Smooth muscle cell of the umbilical artery (primary cell): ENCODE measurements at places on chromosomes 1 and 21. TPM values are rescaled to one million over a fixed set of nuclear protein-coding genes. Genes with fewer than 3 reads are reported as not detected.

The MECR gene
- 15.1 and 20.7 TPM in 2 replicates for total RNA-seq

The NR1I3 gene
- total RNA-seq = not detected in 2 replicates

The SLC9C2 gene
- total RNA-seq = 0.30 and 0.46 TPM in 2 replicates

The SLC16A4 gene
- total RNA-seq = 5.9 and 10.4 TPM in 2 replicates

The S100A2 gene
- 0.59 and 1.4 TPM in 2 replicates for total RNA-seq

The PLEKHN1 gene
- under 0.01 and 1.8 TPM in 2 replicates for total RNA-seq

The BTG2 gene
- total RNA-seq = 14.6 and 17.5 TPM in 2 replicates

The NCAM2 gene
- total RNA-seq = 4.8 and 56.1 TPM in 2 replicates

The TMEM240 gene
- 2.4 and 2.9 TPM in 2 replicates for total RNA-seq

The SMIM1 gene
- 1.2 and 7.4 TPM in 2 replicates for total RNA-seq

The ATF3 gene
- 2.7 and 3.1 TPM in 2 replicates for total RNA-seq

The S100A14 gene
- not detected in 2 replicates for total RNA-seq

The PTPN14 gene
- 49.6 and 111 TPM in 2 replicates for total RNA-seq

The C2CD4D gene
- not detected in 2 replicates for total RNA-seq

The ZMYM4 gene
- total RNA-seq = 33.0 and 43.8 TPM in 2 replicates

The SH3BGR gene
- 3.0 and 3.7 TPM in 2 replicates for total RNA-seq

The AMY1A gene
- total RNA-seq = not detected in 2 replicates

The KRTAP21-2 gene
- not detected in 2 replicates for total RNA-seq

The PGLYRP4 gene
- total RNA-seq = not detected in 2 replicates
